ENCODE measurements at places on chromosomes 13 and 19.

GRCh38 chr19:46542428-46543230 lies 47.0 kb upstream of the PNMA8B start:
- peak; percentile 79 for DNase-seq

- DNase-seq = no peak
Observed at GRCh38 chr19:56133858-56134653, 7.0 kb upstream of the ZNF444 start.

- no peak for DNase-seq
Observed at GRCh38 chr13:112058519-112058873, 8.5 kb upstream of the SOX1 start.

GRCh38 chr13:43773602-43774001 lies 13.2 kb downstream of the ENOX1 start:
- no peak for DNase-seq

DNA sequence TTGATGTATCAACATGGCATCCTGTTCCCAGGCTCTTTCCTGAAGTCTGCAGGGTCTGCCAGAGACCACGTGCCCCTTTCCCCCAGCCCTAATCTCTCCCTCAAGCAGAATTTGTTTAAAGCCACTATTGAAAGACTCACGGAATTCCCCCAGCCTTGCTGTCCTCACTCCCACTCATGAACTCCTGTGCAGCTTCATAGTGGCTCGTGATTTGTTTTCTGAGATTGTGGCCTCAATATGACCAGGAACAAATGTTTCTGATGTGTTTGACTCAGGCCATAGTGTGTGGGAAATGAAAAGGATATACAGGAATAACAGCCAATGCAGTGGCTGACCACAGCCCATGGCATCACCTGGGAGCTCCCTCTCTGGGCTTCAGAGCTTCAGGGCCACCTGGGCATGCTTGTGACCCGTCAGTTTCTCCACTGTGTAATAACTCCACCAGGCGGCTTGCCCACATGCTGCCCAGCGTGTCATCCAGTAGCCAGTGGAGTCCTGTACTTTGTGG lies 8.1 kb upstream of the SERPINE3 start:
- no peak for DNase-seq

Measured in CD4-positive, alpha-beta T cell (primary cell).